ENCODE measurements at places on chromosomes 1 and 21.

DNA sequence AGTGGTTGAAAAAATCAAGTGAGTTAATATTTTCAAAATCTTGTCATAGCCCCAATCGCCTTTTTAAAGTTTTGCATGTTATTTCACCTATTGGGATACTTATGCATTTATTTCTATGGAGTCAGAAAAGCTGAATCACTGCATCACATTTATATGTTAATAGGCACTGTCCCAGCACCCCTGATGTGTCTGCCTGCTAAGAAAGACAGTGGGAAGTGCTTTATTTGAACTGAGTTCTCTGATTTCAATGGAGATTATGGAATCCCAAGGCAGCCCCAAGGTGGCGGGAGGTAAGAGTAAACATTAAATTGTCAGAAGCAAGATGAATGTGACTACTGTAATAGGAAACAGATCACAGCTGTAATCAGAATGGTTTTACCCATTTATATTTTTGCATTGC is 2225.7 kb downstream of the NCAM2 start:
- DNase-seq, result no peak

DNA sequence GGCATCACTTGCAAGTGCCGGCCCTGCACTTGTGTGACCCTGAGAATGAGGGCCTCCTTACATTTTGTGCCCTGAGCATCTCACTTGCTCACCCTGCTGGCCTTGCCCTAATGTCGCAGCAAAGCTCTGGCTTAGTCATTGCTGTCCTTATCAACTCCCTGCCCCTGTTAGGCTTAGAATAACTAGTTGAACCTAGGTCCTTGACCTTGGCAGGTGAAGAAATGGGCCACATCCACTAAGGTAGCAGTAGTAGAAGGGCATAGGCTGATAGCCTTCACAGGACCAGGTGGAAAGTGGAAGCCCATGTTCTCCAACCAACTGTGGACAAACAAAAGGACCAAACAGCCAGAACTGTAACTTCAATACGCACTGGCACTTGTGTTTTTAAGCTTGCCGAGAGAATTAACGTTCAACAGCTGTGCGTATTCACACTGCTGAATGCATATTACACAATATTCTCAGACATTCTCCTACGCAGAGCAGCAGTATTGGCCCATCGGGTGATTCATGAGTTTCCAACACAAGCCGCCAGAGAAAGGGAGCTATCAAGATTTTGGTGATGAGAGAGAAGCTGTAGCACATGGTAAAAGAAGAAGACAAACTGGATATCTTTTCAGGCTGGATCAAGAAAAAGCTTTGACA is 27.7 kb upstream of the PTGFRN start:
- DNase-seq, result no peak

- DNase-seq, result peak; percentile 71
These were observed 618 bp downstream of the ETS2 start for GRCh38 chr21:38806153-38806941.

GRCh38 chr1:53598966-53599365 is 139.8 kb downstream of the DMRTB1 start:
- no peak for DNase-seq

GRCh38 chr1:231701306-231701705 is 74.7 kb downstream of the DISC1 start:
- DNase-seq, result no peak

- no peak for DNase-seq
These were observed 50.2 kb upstream of the CSF3R start for GRCh38 chr1:36532810-36533401.

- no peak for DNase-seq
These were observed 27.6 kb downstream of the KIRREL1 start for GRCh38 chr1:158020886-158021620.

- no peak for DNase-seq
These were observed 165.2 kb downstream of the PLA2G4A start for GRCh38 chr1:186993996-186994395.

- DNase-seq, result no peak
These were observed at the start of gene ADGRL4 for GRCh38 chr1:79006564-79006963. Gene ADGRL4 (minus strand): TSS chr1:79006730. CDS start chr1:79006654, 76 bp downstream.

DNA sequence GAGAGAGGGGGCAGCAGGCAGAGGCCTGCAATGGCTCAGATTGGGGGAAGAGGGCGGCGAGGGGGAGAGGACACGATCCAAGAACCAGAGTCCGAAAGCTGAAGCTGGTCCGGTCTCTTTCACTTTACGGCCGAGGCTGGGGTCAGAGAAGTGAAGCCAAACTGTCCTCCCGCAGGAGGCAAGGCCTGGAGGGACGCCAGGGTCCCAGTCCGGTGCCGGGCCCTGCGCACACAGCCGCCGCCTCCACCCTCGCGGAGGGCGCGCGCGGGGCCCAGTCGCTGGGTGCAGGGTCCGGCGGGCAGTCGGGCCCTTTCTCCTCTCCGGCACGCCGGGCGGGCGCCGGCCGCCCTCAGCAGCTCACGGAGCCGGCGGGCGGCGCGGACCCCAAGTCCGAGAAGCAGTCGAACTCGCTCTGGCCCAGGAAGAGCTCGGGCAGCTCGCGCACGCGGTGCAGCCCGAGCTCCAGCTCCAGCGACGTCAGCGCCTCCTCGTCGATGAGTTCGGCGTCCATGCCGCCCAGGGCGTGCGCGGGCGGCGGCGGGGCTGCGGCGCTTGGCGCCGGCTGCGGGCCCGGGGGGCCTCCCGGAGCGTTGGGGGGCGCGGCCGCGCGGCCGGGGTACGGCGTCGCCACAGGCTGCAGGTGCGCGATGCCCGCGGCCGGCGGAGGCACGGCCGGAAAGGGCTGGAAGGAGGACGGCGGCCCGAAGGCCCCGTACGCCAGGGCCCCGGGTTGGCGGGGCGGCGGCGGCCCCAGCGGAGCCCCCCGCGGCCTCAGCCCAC is 749 bp downstream of the CITED4 start:
- DNase-seq, result no peak

DNA sequence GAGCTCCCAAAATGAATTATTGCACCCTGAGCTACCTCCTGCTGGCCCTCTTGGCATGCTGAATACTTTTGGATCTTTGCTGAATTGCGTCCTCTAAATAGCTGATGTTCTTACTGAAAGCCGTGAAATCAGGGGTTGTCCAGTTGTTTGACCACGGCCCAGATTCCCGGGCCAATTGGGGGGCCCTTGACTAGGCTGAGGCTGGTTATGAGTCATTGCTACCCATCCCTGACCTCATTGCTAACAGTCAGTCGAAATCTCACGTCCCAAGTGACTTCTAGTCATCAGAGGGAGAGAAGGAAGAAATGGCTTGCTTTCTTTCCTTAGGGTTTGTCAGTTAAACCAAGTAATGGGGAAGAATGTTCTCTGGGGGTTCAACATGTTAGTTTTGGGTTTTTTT is 37.4 kb downstream of the SMYD2 start:
- no peak for DNase-seq

- no peak for DNase-seq
These were observed 27.3 kb upstream of the S100A7 start for GRCh38 chr1:153487707-153488106.

DNA sequence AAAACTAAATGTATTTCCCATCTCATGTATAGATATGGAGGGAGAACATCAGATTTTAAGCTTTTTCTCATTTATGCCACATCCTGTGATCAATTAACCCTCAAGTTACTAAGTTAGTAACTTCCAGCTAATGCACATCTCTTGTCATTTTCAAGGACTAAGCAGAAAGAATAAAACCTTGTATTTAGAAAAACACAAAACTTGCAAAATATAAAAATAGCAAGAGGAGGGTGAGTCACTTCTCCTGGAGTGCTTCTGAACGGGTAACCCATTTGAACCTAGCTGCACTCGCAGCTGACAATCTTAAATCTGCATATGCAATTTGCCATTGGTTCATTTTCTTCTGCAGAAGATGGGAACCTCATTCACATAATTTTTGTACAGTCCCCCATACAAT is 500.5 kb downstream of the SETD4 start:
- no peak for DNase-seq

DNA sequence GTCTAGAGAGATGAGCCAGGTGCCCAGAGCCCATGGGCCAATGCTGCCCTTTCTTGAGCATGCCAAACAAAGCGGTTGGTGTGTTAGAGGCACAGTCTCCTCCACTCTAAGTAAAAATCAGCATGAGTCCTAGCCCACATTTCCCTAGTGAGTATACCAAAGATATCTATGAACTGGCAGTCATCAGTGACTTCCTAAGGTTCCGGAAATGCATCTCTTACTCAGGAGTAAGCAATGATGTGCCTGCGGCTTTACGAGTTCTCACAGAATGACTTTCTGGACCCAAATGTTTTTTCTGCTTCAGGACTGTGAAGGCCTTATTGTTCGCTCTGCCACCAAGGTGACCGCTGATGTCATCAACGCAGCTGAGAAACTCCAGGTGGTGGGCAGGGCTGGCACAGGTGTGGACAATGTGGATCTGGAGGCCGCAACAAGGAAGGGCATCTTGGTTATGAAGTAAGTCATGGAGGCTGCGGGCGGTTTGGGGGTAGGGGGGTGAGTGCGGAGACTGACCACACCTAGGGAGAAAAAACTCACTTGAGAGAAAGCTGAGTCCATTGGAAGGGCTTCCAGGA is 9.2 kb downstream of the PHGDH start:
- DNase-seq, result no peak

DNA sequence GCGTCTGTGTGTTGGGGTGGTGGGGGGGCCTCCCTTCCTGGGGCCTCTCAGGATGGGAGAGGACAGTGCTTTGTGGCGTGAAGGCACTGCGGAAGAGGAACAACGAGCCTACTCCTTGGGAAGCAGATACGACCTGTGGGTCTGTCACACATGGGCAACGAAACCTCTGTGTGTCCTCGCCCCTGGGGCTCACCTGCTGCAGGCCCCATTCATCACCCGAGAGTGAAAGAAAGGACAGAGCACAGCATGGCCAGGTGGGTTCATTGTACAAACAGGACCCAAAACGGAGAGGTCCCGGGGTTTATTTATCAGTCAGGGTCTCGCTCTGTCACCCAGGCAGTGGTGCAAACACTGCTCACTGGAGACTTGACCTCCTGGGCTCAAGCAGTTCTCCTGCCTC is 40.1 kb upstream of the LIN9 start:
- no peak for DNase-seq

GRCh38 chr1:84156210-84156621 is 12.1 kb downstream of the PRKACB start:
- no peak for DNase-seq

- DNase-seq, result no peak
These were observed 35.0 kb downstream of the UCK2 start for GRCh38 chr1:165862448-165862847.

GRCh38 chr1:165949335-165950130 is 122.1 kb downstream of the UCK2 start:
- no peak for DNase-seq

- no peak for DNase-seq
These were observed 195.6 kb downstream of the APP start for GRCh38 chr21:25974964-25975363.

DNA sequence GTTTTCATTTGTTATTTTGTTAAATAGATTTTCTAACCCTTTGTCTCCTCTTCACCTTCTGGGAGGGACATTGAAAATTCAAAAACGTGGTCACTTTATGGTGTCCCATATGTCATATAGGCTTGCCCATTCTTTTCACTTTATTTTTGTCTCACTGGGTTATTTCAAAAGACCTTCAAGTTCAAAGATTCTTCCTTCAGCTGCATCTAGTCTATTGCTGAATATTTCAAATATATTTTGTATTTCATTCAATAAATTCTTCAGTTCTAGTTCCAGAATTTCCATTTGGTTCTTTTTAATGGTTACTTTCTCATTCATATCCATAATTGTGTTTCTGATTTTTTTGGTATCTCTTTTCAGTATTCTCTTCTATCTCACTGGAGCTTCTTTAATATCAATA is 11.6 kb upstream of the KCTD3 start:
- DNase-seq, result no peak

- no peak for DNase-seq
These were observed 1.1 kb upstream of the CIART start for GRCh38 chr1:150281221-150281757.

- no peak for DNase-seq
These were observed 308.1 kb upstream of the PKN2 start for GRCh38 chr1:88375977-88376376.

DNA sequence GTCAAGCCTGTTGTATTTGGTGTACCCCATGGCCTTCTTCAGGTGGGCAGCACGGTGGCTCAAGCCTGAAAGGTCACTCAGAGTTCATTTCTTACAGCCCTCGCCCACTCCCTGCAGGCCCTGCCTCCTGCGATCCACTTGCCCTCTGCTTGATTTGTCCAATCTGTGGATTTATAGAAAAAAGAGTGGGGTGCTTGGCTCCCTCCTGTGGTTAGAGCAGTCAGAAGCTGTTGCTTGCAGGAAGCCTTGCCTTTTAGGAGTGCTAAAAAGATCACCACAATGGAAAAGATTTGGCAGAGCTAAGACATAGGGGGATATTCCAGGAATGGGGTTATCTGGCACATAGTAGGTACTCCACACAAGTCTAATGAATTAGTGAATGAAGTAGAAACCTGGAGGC is 108.0 kb upstream of the TRABD2B start:
- DNase-seq, result no peak

GRCh38 chr1:240149484-240150094 is 57.9 kb downstream of the FMN2 start:
- no peak for DNase-seq

DNA sequence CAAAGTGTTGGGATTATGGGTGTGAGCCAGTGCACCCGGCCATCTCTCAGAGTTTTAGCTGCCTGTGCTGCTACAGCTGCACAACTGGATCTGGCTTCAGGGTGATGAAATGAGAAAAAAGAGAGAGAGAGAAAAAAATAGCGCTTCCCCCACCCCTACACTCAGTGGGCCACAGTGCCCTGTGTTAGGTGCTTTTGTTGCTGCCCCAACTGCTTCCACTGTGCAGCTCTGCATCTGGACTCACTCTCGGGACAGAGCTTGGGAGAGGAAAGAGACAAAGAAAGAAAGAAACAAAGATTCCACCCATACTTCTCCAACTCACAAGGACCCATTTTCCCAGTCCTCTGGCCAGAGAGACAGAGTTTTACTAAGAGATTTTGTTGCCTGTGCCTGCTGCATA is 50.4 kb downstream of the INAVA start:
- no peak for DNase-seq

DNA sequence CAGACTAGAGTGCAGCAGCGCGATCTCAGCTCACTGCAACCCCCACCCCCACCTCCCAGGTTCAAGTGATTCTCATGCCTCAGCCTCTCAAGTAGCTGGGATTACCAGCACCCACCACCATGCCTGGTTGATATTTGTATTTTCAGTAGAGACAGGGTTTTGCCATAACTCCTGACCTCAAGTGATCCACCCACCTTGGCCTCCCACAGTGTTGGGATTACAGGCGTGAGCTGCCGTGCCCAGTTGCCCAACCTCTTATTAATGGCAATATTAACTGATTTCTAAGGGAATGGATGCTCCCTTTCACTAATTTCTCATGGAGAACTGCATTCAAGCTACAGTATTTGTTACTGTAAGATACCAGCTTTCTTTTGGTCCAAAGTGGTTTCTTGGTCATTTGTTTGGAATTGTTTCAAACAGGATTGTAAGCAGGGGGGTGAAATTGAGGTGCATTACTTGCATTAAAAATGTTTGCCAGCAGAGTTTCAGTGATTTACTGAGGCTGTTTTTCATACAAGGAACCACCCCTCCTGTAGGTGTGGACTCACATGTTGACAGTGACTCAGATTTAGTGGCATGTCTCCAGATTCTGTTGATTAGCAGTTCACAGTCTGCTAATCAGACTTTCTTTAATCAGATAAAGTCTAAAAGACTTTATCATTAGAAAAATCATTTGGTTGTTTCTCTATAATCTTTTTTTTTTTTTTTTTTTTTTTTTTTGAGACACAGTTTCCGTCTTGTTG is 3.9 kb upstream of the TGFBR3 start:
- no peak for DNase-seq

- no peak for DNase-seq
These were observed 43.5 kb downstream of the CHIA start for GRCh38 chr1:111334169-111334568.

All from stimulated activated effector memory CD8-positive, alpha-beta T cell treated with anti-CD3 and anti-CD28 coated beads, Interleukin-12 subunit alpha, Interleukin-12 subunit beta, amount 100 ng/mL, for 72 hours (primary cell).